ENCODE measurements at places on chromosomes 7 and 10. TPM values are rescaled to one million over a fixed set of nuclear protein-coding genes. Genes with fewer than 3 reads are reported as not detected.
A peak's percentile ranks its signal among the peaks of the same experiment; 100 is the strongest.

DNA sequence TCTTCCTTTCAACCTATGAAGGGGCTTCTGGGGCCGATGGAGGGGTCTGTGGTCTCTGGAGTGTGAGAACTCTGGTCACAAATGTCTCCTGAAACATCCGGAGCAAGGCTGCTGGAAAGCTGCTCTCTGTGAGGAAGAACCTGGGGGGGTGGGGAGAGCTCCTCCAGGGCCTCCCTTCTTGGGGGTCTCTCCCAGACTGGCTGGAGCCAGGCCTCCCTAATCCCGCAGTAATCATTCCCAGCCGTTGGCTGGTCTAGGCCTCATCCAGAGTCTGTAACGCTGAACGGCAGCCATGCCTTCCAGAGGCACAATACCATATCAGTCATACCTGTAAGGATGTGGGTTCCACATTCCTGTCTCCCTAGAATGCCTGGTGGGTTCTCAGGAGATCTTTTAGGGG lies 4.4 kb upstream of the LZTS2 start:
- no peak overlapping the region for H3K4me3 ChIP-seq
- no peak for DNase-seq
- H3K4me1 ChIP-seq, result peaks cover 21% of the 10 kb centered on the region
- no peaks in the 10 kb centered on the region for H3K27me3 ChIP-seq
- H3K36me3 ChIP-seq, result peaks cover 13% of the 10 kb centered on the region

GRCh38 chr7:74474271-74474865 lies 20.7 kb downstream of the GTF2IRD1 start:
- DNase-seq, result no peak
- no peaks in the 10 kb centered on the region for H3K36me3 ChIP-seq
- no peaks in the 10 kb centered on the region for H3K27me3 ChIP-seq
- no peak overlapping the region for H3K4me3 ChIP-seq
- no peak overlapping the region for H3K27ac ChIP-seq

GRCh38 chr10:15169555-15170401 lies 1.3 kb upstream of the NMT2 start:
- peak overlapping the region; percentile 57 for H3K4me3 ChIP-seq
- peaks cover 56% of the 10 kb centered on the region for H3K4me1 ChIP-seq
- H3K27me3 ChIP-seq, result no peaks in the 10 kb centered on the region
- peak overlapping the region; percentile 52 for H3K27ac ChIP-seq
- H3K36me3 ChIP-seq, result no peaks in the 10 kb centered on the region

DNA sequence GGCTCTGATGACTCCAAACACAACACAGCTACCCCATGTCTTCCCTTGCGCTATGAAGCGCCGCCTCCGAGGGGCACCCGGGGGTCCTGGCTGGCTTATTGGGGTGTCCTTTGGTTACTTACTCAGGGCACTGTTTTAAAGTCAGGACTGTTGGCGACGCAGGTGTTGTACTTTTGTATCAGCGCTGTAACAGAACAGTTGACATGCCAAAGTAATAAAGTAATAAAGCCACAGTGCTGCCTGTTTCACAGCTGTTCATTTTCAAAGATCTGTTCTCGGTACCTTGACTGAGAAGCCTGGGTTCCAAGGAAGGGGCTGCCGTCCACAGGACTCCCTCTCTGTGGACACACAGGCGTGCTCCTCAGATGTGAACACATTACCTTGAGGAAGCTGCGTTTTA lies 64.1 kb downstream of the WDR37 start:
- no peak for DNase-seq
- no peak overlapping the region for H3K4me3 ChIP-seq
- peaks cover 68% of the 10 kb centered on the region for H3K36me3 ChIP-seq
- peaks cover 15% of the 10 kb centered on the region for H3K4me1 ChIP-seq

- H3K36me3 ChIP-seq, result no peaks in the 10 kb centered on the region
- DNase-seq, result no peak
- H3K27ac ChIP-seq, result no peak overlapping the region
- no peak overlapping the region for H3K4me3 ChIP-seq
Measured at GRCh38 chr7:116293139-116293538, 82.8 kb downstream of the TES start.

DNA sequence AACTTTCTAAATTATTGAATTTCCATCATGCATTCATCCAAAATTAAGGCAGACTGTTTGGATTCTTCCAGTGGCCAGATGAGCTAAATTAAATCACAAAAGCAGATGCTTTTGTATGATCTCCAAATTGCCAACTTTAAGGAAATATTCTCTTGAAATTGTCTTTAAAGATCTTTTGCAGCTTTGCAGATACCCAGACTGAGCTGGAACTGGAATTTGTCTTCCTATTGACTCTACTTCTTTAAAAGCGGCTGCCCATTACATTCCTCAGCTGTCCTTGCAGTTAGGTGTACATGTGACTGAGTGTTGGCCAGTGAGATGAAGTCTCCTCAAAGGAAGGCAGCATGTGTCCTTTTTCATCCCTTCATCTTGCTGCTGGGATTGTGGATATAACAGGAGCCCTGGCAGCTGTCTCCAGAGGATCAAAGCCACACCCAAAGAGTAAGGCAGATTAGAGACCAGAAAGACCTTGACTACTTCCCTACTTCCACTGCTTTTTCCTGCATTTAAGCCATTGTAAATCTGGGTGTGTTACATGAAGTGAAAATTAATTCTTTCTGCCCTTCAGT lies 8.2 kb upstream of the CFAP69 start:
- H3K27ac ChIP-seq, result no peak overlapping the region
- no peaks in the 10 kb centered on the region for H3K27me3 ChIP-seq
- DNase-seq, result no peak
- no peak overlapping the region for H3K4me3 ChIP-seq
- no peaks in the 10 kb centered on the region for H3K36me3 ChIP-seq

DNA sequence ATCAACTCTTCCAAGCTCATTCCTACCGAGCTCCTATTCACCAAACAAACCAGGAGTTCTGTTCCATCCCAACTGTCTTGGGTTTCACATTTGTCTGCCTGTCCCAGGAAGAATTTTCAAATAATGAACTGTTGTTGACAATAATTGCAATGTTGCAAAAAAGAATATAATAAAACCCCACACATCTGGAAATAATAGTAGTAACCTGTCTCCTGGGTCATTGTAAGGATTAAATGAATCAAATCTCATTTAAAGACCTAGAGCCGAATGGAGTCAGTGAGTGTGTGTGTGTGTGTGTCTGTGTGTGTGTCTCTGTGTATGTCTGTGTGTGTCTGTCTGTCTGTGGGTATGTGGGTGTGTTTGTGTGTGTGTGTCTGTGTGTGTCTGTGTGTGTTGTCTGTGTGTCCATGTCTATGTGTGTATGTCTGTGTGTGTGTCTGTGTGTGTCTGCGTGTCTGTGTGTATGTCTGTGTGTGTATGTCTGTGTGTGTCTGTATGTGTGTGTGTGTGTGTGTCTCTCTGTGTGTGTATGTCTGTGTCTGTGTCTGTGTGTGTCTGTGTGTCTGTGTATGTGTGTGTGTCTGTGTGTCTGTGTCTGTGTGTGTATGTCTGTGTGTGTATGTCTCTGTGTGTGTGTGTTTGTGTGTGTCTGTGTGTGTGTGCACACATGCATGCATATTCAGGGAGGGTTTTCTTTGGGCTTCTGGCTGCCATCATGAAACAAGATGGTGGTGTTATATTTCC lies 52.7 kb downstream of the TMEM130 start:
- no peaks in the 10 kb centered on the region for H3K27me3 ChIP-seq
- no peak overlapping the region for H3K27ac ChIP-seq
- H3K36me3 ChIP-seq, result no peaks in the 10 kb centered on the region
- no peak overlapping the region for H3K4me3 ChIP-seq
- no peaks in the 10 kb centered on the region for H3K4me1 ChIP-seq

DNA sequence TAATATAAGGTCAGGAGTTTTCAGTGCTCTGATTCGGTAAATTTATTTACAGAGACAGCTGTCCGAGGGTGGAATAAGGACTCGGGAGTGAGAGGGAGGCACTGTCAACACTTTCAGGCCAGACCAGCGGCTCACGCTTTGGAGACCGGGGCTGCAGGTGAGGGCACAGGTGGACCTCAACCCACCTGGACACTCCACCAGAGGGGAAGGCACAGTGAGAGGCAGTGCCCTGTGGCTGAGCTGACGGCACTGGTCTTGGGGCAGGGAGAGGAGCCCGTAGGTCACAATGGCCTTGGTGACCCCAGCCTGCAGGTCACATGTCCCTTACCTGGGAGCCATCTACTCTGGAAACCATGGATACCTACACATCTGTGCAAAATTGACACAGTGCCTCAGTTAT lies 315.1 kb downstream of the ADARB2 start:
- no peak overlapping the region for H3K27ac ChIP-seq
- no peak overlapping the region for H3K4me3 ChIP-seq
- H3K4me1 ChIP-seq, result no peaks in the 10 kb centered on the region
- no peak for DNase-seq
- no peaks in the 10 kb centered on the region for H3K36me3 ChIP-seq

DNA sequence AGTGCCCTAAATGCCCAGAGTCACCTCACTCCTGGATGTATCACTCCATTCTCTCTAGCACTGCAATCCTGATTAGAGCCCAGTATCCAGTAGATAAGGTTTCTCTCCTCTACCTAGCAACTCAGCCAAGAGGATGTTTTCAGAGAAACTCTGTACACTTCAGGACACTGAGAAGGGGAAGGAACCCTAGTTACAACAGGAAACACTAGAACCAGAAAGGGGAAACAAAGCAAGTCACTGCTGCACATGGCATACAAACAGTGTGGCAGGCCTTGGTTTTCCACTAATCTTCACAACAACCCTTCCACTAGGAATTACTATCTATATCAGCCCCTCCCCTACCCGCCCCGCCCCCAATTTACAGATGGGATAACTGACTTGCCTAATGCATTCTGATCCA lies 1.6 kb downstream of the FAM204A start:
- no peaks in the 10 kb centered on the region for H3K27me3 ChIP-seq
- no peaks in the 10 kb centered on the region for H3K36me3 ChIP-seq
- H3K27ac ChIP-seq, result no peak overlapping the region
- no peak for DNase-seq
- H3K4me1 ChIP-seq, result peaks cover 35% of the 10 kb centered on the region

- H3K27ac ChIP-seq, result no peak overlapping the region
- H3K4me1 ChIP-seq, result peaks cover 37% of the 10 kb centered on the region
- H3K27me3 ChIP-seq, result no peaks in the 10 kb centered on the region
- DNase-seq, result no peak
Measured at GRCh38 chr10:103691723-103692435, 163.5 kb downstream of the SH3PXD2A start.

- H3K27ac ChIP-seq, result no peak overlapping the region
- DNase-seq, result peak; percentile 42
- H3K27me3 ChIP-seq, result no peaks in the 10 kb centered on the region
- H3K4me1 ChIP-seq, result peaks cover 8% of the 10 kb centered on the region
Measured at GRCh38 chr10:93115661-93116383, 42.1 kb downstream of the CYP26A1 start.

- no peaks in the 10 kb centered on the region for H3K36me3 ChIP-seq
- DNase-seq, result no peak
- no peaks in the 10 kb centered on the region for H3K27me3 ChIP-seq
- no peak overlapping the region for H3K4me3 ChIP-seq
Measured at GRCh38 chr7:145263886-145264285, 428.0 kb upstream of the TPK1 start.

DNA sequence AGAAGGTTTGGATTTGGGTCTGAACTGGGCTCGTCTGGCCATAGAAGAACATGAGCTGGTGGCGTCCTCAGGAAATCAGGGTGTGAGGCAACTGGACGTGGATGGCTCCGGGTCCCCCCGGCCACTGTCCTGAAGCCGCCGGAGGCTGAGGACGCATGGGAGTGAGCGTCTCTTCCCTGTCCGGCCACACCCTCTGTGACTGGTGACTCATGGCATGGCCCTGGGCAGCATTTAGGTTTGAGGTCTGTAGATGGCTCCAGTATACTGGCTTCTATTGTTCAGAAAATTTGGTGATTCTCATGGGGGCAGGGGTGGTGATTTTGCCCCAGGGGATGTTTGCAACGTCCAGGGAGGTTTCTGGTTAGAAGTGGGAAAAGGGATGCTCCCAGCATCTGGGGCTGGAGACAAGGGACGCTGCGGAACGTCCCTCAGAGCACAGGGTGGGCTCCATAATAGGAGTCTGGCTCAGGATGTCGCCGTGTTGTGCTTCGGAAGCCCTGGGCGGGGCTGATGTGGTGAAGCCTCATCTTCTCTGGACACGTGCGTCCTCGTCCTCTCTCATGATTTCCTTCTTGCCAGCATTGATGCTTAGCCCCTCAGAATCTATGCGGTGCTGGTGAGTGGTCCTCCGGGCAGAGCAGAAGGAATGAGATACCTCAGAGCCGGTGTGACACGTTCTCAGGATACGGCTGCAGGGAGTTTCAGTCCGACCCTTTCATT lies 49.9 kb downstream of the PITRM1 start:
- H3K4me1 ChIP-seq, result no peaks in the 10 kb centered on the region
- H3K27me3 ChIP-seq, result no peaks in the 10 kb centered on the region
- DNase-seq, result no peak

DNA sequence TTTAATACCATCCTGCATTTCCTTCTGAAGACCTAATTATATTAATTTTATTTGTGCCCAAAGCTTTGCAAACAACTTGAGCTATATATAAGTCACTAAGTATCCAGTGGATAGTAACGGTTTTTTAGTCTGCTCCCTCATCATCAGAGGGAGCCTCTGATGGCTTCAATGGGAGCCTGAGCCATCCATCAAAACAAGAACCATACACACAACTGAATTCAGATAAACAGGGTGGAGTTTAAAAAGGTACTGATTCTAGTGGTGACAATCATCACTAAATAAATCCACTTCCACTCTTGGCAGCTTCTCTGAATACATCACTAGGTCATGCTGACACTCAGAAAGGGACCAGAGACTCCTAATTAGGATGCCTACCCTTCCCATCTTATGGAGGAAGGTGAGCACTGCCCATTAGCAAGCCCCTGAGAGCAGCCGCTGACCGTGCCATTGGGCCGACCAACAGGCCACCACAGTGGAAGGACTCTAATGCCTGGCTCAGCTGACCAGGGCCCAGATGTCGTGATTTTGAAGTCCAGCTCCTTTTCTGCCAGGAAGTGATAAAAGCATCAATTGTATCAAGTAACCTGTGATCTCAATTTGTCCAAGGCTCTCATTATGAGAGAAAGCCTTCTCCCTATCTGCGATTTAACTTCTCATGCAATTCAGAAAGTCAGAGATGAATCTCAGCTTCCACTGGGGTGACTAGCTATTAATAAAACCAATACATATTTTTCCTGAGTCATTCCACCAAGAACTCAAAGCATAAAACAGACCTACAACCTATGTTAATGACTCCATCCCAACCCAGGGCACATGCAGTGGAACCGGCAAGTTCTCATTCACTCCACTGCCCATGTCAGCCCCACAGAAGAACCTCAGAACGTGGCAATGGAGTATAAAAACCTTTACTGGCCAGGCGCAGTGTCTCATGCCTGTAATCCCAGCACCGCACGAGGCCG lies 13.1 kb downstream of the VOPP1 start:
- peaks cover 81% of the 10 kb centered on the region for H3K4me1 ChIP-seq
- H3K27me3 ChIP-seq, result no peaks in the 10 kb centered on the region
- no peak for DNase-seq
- H3K36me3 ChIP-seq, result peaks cover 7% of the 10 kb centered on the region
- H3K4me3 ChIP-seq, result no peak overlapping the region

Gene GPRIN2
- total RNA-seq, result not detected

Gene VWDE
- 0.71 TPM for total RNA-seq

Gene TMEM225B
- 0.55 TPM for total RNA-seq

Gene SPDYE1
- not detected for total RNA-seq

Gene INA
- 0.94 TPM for total RNA-seq

Gene SPOCK2
- 69.2 TPM for total RNA-seq

All from CD8-positive, alpha-beta memory T cell (primary cell).